ENCODE measurements at places on chromosomes 11 and 22. TPM values are rescaled to one million over a fixed set of nuclear protein-coding genes. Genes with fewer than 3 reads are reported as not detected.

DRD4 gene
- 5.5 TPM for total RNA-seq

DNA sequence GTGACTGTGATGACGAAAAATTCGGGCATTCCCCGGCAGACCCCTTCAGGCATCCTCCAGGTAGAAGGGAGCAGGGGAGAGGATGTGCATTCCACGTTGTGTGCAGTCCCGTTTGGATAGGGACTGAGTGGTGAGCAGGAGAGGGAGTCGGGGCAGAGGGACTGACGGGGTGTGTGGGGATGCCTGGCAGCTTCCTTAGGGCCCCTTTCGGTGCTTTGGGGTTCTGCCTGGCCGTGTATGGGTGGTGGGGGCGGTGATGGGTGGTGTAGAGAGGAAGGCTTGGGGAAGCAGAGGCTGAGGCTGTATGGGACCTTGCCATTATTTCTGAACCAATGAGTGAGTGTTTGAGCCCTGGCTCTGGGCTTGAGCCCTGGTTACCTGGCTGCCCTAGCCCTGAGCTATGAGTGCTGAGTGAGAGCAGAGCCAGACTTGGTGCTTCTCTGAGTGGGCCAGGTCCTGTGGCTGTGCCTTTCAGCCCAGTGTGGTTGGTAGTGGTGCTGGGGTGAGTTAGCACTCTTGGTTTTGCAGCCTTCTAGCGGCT, 914 bp downstream of the INPPL1 start:
- DNase-seq = no peak
- H3K36me3 ChIP-seq = peaks cover 13% of the 10 kb centered on the region
- H3K4me3 ChIP-seq = peak overlapping the region; percentile 92
- H3K27me3 ChIP-seq = 0 out of 2 replicates have a peak, but pooled peaks cover 2% of the 10 kb centered on the region
- peaks cover 29% of the 10 kb centered on the region for H3K4me1 ChIP-seq
- peak overlapping the region; percentile 83 for H3K27ac ChIP-seq

OR51B4 gene
- not detected for total RNA-seq

DNA sequence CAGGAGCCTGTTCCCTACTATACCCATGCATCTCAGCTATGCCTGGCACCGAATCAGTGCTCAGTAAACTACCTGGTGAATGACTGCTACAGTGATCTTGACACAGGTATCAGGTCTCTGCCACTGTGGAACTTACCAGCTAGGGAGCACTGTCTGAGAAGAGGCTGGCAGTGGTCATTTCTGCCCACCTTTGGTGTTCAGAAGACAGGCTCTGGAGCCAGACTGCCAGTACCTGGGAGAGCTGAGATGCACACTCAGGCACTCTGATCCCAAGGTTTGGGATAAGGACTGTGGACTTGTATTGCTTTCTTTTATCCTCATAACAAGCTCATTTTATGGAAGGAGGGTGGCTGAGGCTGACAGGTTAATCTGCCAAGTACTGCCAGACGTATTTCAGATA, 52.7 kb downstream of the SYN3 start:
- DNase-seq = no peak
- H3K4me1 ChIP-seq = peaks cover 22% of the 10 kb centered on the region
- no peaks in the 10 kb centered on the region for H3K27me3 ChIP-seq
- peaks cover 68% of the 10 kb centered on the region for H3K36me3 ChIP-seq
- no peak overlapping the region for H3K27ac ChIP-seq
- H3K4me3 ChIP-seq = no peak overlapping the region

GRCh38 chr11:63839508-63840355, 822 bp downstream of the MARK2 start:
- peak overlapping the region; percentile 93 for H3K27ac ChIP-seq
- H3K4me1 ChIP-seq = peaks cover 66% of the 10 kb centered on the region
- H3K4me3 ChIP-seq = peak overlapping the region; percentile 90

GRCh38 chr22:45528046-45528445, 25.4 kb downstream of the FBLN1 start:
- no peaks in the 10 kb centered on the region for H3K27me3 ChIP-seq
- H3K27ac ChIP-seq = no peak overlapping the region
- H3K36me3 ChIP-seq = peaks cover 42% of the 10 kb centered on the region
- no peak for DNase-seq

DNA sequence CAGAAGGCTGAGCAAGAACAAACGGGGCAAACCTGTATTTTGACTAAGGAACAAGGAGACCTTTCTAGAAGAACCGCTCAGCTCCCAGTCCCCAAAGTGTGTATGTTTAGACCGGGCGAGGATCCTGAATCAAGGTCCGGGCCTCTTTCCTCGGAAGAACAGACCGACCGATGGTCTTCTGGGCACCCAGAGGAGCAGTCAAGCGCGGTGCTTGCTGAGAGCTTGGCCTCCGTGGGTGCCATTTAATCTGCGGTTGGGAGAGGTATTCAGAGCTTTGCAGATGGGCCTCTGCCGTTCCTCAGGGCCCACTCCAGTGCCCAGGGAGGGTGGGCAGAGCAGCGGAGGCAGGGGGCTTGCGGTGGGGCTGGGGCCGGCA, 26.5 kb upstream of the ATXN10 start:
- peaks cover 27% of the 10 kb centered on the region for H3K4me1 ChIP-seq
- H3K36me3 ChIP-seq = no peaks in the 10 kb centered on the region
- H3K27me3 ChIP-seq = peaks cover 36% of the 10 kb centered on the region
- peak overlapping the region; percentile 61 for H3K4me3 ChIP-seq
- no peak overlapping the region for H3K27ac ChIP-seq

MS4A12 gene
- total RNA-seq = not detected

CALCA gene
- 0.42 TPM for total RNA-seq

POTEH gene
- total RNA-seq = not detected

ACTN3 gene
- 20.4 TPM for total RNA-seq

GRCh38 chr11:13776134-13776815, 107.8 kb downstream of the FAR1 start:
- H3K27ac ChIP-seq = no peak overlapping the region
- no peaks in the 10 kb centered on the region for H3K27me3 ChIP-seq
- H3K36me3 ChIP-seq = no peaks in the 10 kb centered on the region
- peaks cover 37% of the 10 kb centered on the region for H3K4me1 ChIP-seq
- no peak for DNase-seq
- H3K4me3 ChIP-seq = no peak overlapping the region

Data from WTC11 (cell line).